ENCODE measurements at places on chromosomes 11 and 22.

GRCh38 chr11:66143264-66143566 is 73.1 kb downstream of the PACS1 start:
- ATAC-seq: no peak

DNA sequence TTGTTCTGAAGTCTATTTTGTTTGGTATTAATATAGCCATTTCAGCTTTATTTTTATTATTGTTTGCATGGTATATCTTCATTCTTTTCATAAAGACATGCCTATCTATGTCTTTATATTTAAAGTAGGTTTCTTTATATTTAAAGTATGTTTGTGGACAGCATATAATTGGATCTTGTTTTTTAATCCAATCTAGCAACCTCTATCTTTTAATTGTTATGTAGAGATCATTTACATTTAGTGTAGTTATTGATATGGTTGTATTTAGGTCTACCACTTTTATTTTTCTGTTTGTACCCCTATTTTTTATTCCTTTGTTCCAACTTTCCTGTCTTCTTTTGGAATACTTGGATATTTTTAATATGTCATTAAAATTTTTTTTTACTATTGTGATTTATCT is 13.8 kb downstream of the TPBGL start:
- no peak for ATAC-seq

GRCh38 chr22:19138217-19139000 is 6.0 kb downstream of the ESS2 start:
- no peak for ATAC-seq

DNA sequence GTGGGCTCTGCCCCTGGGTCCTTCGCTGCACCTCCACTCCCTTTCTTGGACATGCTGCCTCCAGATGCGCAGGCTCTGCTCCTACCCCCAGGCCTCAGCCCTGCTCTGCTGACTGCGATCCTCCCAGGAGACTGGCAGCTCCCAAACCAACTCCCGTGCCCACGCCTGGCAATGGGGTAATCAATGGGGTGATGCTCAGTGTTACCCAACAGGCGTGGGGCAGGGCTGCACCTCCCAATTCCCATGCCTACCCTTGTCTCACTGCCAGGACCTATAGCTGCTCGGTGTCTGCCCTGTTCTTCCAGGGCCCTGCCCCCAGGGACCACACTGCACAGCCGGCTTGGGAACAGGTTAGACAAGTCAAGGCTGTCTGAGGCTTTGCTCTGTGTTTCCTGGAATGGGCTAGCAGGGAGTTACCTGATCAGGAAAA is at the start of gene ALDH3B2:
Gene ALDH3B2 (minus strand): TSS at position 182 of the 430 bp plus-strand sequence. CDS start 7,688 bp downstream, outside the sequence.
- ATAC-seq: peak; percentile 99

DNA sequence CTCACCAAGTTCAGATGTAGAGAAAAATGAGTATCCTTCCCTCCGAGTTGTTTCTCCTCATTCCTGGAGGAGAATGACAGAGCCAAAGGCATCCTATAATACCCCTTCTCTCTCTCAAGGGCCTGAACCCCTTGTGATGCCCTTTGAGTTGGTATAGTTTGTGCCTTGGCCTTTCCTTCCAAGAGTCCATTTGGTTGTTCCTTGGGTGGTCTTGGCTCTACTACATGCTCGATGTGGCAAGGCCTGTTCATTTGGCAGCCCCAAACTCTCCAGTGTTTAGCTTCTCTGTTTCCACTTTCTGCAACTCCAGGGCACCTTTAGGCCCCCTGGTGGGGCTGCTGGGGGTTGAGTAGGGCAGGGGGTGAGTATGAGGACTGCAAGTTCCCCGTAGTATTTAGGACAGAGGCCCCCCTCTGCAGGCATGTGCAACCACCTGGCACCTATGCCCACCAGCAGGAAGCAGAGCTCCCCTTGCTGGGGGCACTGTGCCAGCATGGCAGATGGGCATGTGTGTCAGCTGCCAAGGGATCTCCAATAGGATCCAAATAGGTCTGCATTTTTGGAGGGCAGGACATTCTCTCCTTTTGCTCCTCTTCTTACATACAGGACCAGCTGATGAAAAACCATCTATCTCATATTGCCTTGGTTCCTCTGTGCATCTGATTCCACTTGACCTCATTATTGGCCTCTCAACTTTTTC is 217.2 kb upstream of the CADM1 start:
- ATAC-seq: no peak

DNA sequence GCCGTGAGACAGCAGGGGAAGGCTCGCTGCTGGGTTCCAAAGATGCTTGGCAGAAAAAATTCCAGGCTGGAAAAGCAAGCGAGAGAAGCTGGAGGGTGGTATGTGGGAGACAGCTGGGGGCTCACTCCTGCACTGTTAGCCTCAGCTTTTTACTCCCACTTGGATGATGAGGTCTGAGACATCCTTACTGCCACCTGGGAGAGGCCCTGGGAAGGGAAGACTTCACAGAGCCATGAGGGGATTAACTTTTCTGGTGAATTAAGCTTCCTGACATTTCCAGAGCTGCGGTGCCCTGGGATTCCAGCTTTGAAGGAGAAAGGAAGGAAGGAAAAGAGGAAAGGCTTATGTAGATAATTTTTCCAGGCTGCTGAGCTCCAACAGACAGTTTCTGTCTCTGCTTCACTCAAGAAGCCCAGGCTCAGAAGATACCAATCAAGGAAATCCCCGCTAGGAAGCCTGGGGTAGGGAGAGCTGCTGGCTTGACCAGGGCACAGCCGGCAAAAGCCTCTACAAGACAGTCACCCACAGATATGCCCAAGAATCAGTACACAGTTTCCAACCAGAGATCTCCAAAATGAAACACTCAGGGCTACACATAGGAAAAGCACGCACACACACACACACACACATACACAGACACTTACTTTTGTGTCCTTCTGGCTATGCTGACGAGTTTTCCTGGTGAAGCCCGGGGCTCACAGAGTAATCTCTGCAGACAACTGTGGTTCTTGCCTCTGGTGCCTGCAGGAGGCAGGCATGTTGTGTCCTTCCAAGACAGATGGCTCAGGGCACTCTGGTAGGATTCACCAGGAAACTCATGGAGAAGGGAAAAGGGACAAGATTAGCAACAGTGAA is 907 bp downstream of the MCHR1 start:
- ATAC-seq: no peak

- no peak for ATAC-seq
Observed at GRCh38 chr11:70122490-70123198, 44.5 kb downstream of the ANO1 start.

- ATAC-seq: peak; percentile 28
Observed at GRCh38 chr22:40221055-40221414, 43.3 kb downstream of the TNRC6B start.

DNA sequence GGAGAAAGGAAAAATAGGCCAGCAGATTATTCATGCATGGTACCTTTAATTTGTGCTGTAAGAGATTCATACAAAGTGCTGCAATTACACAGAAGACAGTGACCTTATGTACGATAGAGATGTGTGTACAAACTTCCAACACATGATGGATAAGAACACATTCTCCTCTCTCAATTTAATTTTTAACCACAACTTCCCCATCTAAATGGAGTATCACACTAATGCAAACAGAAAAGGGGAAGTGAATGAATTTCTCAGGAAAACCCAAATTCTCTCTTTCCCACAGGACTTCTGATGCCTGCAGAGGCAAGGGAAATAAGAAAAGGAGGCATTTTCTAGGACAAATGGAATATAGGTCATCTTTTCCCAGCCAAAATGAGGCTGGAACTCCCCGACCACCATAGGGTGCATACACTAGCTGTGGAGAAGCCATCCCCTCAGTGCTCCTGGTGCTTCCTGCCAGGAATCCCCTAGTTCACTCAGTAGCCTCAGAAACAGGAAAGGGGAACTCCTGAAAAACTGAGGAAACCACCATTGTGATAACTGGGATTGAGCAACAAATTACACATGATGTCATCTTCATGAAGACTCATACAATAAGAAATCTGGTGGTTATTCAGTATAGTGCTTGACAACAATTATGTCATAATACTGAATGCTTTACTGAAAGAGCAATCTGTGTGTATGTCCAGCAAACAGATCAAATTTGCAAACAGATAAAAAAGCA is 22.4 kb downstream of the MMP10 start:
- ATAC-seq: no peak

DNA sequence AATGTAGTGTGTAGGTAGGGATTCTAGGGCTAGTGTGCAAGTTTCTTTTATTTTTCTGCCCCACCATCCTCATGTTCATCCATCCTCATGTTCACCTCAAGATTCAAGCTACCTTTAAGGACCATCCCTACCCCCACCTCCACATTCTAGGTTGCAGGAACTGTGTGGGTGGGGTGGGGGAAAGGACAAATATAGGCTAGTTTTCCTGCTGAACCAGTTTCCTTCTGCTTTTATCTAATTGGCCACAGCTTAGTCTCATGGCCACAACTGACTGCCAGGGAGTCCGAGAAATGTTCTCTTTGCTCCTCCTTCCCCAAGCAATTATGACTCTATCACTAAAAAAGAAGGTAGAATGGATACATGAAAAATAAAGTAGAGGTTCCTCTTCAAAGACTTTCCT is 179.0 kb upstream of the LARGE1 start:
- ATAC-seq: peak; percentile 36

DNA sequence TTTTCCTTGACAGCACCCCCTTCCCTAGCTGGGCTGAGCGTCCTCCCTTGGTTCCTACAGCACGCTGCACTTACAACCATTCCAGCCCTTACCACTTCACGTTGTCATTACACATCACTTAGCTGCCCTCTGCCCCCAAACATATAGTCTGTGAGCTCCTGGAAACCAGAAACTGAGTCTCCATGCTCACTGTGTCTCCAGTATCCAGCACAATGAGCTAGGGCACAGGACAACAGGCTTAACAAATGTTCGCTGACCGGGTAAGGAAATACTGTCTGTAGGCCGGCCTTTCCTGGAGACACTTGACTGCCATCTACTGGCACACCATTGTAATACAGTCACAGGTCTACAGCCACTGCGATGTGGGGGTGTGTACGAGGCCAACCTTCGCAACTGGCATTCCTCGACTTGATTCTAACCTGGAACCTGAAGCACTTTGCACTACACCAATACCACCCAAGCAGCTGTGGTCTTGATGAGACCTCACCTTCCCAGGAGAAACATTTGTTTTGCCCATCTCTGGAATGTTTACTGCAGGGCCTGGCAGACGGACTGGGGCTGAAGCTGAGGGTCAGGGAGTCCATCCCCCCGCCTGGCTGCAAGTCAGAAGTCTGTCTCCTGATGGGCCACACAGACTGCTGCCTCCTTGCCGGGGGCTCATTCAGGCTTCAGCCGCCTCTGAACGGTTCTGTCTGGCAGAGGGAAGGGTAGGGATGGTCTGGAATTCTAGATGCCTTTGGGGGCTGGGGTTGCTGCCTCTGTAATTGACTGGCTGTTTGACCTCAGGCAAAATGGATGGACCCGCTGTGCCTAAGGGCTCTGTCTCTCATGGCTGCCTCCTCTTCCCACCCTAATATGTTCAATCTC is 72.0 kb downstream of the SYN3 start:
- peak; percentile 93 for ATAC-seq

GRCh38 chr11:5603326-5603725 is 6.9 kb downstream of the TRIM6 start:
- no peak for ATAC-seq

- no peak for ATAC-seq
Observed at GRCh38 chr11:108223348-108224149, 682 bp downstream of the ATM start.

DNA sequence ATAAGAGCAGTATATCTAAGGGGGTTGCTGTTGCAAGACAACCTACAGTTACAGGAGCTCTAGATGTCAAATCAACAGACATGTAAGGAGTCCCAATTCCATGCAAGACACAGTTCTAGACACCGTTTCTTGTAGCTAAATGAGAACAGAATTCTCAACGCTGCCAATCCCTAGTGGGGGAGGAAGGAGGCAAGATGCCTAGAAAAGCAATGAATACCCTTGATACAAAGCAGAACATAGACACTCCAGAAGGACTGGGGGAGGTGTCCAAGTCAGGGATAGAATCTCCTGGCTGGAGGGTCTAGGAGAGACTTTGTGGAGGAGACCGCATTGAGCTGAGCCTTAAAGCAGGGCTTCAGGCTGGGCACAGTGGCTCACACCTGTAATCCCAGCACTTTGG is 280.2 kb downstream of the BUD13 start:
- no peak for ATAC-seq

GRCh38 chr22:48359613-48359965 is 1468.1 kb downstream of the BRD1 start:
- no peak for ATAC-seq

- no peak for ATAC-seq
Observed at GRCh38 chr11:103453126-103453525, 343.9 kb downstream of the DYNC2H1 start.

DNA sequence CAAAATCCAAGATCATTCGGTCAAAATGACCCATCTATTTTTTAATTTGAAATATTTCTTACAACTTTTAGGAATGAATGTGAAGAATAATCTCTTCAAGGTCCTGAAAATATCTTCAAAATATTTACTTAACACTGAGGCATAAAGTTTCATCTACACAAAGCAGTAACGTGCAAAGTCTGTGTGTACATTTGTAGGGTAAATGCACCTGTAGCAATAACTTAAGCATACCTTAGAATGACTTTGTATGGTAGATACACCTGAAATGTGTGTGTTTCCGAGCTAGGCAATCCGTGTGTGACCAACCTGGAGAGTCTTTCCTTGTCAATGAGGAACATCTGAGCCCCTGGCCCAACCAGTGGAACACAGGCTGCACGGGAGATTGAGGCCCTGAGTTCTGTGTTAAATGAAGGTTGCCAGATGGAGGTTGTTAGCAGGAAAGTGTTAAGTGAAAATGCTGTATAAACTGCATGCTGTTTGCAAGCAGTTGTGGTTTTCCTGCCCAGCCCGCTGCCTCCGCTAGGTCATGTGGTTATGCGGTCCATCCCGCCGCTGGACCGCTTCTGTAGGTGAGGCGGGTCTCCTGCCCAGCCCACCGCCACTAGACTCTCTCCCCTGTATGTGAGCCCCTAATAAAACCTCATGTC is 7.6 kb upstream of the CTR9 start:
- ATAC-seq: no peak

- ATAC-seq: no peak
Observed at GRCh38 chr11:34314936-34315335, 42.9 kb downstream of the ABTB2 start.

GRCh38 chr22:20268279-20269012 is at the start of gene RTN4R:
RTN4R (minus strand) TSS chr22:20268318; CDS start chr22:20268092, 226 bp downstream.
- ATAC-seq: peak; percentile 69

DNA sequence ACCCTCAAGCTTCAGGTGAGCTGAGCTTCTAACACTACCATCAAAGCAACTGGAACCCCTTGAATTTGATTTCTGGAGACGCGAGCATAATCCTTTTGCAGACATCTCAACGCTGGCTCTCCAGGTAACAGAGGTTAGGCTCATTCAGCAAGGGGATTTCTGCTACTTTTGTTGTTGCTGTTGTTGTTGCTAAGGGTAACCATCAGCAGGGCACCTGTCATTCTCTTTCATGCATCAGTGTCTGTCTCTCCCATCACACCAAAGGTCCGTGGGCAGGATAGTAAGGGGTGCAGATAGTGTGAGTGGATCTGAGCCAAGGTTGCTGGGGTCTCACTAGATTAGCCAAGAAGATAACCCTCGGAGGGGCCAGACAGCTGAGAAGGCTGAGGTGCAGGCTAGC is 90.3 kb downstream of the TP53I11 start:
- no peak for ATAC-seq

Measured in esophagus mucosa (tissue), 1 donor.